Activated T-cell treated with anti-CD3 and anti-CD28 coated beads, Interleukin-2, amount 50 U/mL, for 1 hour (primary cell): ENCODE measurements at places on chromosomes 2 and 18.
A peak's percentile ranks its signal among the peaks of the same experiment; 100 is the strongest.

DNA sequence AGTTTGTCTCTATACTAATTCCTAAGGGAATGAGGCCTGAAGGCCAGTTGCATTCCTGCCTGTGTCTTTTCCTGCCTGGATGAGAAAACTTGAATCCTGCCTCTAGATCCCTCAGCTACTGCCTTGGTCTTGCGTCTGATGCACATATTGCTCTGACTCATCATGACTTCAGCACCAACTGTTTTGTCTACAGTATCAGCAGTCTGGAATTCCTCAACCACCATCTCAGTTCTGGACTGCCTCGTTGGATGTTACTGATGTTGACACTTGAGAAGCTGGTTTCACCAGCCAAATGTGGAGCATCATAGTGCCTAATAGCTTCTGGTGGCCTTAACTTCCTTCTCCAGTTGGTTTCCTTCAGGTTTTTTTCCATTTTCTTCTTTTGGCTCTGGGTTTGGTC, 211.0 kb downstream of the CTNNA2 start:
- DNase-seq: no peak

- DNase-seq: no peak
Measured at GRCh38 chr2:96530144-96530430, 6.5 kb upstream of the ARID5A start.

DNA sequence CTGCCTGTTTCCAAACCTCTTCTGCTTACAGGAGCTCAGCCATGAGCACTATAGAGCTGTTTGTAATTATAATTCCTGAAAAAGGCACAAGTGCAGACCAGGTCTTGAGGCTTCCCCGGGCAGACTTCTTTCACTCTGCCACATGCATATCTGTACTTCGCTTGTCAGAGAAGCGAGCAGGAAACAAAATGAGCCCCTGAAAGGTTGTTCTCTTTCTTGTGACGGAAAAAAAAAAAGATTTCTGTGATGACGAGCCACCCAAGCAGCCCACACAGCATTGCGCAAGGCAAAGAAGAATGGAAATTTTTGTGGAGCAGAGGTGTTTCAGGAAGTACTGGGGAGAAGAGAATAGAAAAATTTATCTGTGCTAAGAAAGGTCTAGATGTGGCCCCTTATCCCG, 54.0 kb upstream of the LINC00305 start:
- DNase-seq: no peak

- DNase-seq: no peak
Measured at GRCh38 chr2:134865067-134865787, 26.8 kb downstream of the ACMSD start.

- DNase-seq: no peak
Measured at GRCh38 chr2:56449002-56449431, 265.2 kb downstream of the CCDC85A start.

DNA sequence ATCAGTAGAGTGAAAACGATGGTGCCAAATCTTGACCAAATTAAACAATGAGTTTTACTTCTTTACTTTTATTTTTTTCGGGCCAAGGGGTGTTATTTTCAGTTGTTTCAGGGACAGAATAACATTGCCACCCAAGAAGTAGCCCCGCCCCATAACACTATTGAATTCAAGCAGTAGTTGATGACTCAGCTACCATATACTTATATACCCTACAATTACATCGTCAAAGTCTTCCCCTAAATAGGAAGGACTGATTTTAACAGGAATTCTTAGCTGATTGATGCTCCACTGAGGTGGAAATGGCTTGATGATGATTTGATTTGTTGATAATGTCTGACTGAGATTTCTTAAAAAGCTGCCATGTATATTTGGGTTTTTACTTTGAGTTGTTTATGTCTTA, 24.7 kb downstream of the LYPD6B start:
- no peak for DNase-seq

GRCh38 chr2:79596403-79596802, 83.6 kb downstream of the CTNNA2 start:
- no peak for DNase-seq

- DNase-seq: no peak
Measured at GRCh38 chr2:152505495-152505906, 170.5 kb downstream of the FMNL2 start.

DNA sequence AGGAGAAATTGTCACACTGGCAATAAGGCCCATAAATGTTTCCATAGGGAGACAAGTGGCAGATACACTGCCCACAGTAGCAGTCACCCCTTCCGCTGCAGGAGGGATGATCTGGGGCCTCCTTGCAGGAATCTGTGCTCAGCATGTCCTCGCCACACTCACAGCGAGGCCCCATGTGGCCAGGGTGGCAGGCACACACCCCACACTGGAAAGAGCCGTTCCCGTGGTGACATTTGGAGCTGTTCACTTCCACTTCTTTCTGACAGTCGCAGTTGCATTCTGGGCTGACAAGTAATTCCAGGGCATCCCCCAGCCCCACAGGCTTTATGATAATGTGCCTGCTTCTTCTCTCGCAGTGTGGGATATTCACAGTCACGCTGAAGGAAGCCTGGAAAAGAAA, 62.6 kb downstream of the ITGB6 start:
- DNase-seq: no peak

- DNase-seq: no peak
Measured at GRCh38 chr18:29156531-29156930, 979.6 kb upstream of the CDH2 start.

DNA sequence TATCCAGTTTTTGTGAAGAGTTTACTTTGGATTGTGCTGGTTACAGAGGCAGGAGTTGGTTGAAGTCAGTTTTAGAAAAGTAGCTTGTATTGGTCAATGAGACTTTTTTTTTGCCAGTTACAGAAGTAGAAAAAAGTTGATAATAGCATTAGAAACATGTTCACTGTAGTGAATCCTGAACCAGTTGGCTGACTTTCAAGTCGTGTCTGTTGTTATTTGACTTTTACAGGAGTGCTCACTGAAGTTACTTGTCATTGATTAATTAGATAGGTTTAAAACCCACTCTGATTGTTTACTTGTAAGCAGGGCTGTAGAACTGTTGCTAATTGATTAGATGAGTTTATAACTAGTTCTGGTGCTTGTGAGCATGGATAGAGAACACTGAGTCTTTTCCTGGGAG, 312.0 kb upstream of the VWC2L start:
- DNase-seq: no peak

- no peak for DNase-seq
Measured at GRCh38 chr2:40090044-40090443, 311.0 kb upstream of the THUMPD2 start.

DNA sequence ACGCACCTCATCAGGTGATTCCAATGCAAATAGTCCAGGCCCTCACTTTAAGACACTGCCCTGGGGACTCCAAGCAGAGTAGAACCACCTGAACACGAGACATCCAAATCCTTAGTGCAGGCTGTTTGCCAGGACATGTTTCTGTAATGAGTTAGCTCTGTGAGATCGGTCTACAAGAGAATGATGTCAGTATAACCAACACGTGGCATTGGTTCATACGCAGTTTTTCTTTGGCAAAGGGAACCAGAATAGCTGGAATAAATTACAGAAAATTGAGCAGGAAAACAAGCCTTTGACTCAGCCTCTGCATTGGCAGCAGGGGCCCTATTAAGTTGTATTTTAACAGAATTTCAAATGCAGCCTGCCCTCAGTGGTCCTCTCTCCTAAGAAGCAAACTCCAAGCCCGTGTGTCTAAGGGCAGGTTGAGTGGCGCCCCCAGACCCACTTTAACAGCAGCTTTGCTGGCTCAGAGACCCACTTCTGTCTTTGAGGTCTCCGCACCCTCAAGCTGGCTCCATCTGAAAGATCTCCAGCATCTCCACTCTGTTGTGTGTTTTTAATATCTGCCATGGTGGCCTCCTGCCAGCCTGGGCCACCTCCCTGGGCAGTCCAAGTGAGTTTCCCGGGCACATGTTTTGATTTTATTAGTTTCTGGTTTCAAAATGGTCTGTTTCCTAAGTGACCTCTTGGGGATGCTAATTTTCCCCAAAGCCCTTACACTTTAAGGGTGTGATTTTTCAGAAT, 61.3 kb downstream of the ALPK2 start:
- DNase-seq: no peak

- DNase-seq: no peak
Measured at GRCh38 chr2:36731941-36732672, 35.6 kb downstream of the VIT start.

DNA sequence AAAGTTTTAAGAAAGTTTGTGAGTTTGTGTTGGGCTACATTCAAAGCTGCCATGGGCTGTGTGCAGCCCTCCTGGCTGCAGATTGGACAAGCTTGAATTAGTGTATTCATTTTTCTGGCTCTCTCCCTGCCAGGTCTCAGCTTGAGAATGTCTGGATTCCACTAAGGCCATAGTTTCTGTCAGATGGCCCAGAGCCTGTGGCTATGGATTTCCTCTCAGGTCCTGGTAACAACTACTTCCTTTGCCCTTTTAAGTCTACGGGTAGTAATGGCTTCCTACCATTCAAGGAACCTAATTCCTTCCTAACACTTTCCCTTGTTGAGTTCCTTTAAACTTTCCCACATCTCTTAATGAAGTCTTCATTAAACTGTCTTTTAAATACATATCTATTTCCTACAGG, 24.3 kb upstream of the PSMD14 start:
- DNase-seq: no peak

DNA sequence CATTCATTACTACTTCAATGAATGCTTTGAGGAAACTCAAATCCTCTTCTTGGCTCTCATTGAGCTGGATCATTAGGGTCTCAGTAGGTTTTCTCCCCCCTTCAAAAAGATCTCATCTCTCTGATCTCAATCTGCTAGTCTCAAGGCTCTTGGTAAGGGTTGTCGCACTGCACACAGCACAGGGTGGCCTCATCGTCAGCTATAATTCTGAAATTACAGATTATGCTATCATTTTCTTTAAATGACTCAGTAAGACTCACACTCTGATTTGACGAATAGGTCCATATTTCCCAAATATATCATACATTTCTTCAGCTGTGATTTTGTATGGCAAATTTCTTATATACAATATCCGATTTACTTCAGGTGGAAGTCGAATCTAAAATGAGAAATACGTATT, 2.3 kb downstream of the SF3B6 start:
- DNase-seq: no peak

- no peak for DNase-seq
Measured at GRCh38 chr2:66441581-66442320, 6.8 kb downstream of the MEIS1 start.

DNA sequence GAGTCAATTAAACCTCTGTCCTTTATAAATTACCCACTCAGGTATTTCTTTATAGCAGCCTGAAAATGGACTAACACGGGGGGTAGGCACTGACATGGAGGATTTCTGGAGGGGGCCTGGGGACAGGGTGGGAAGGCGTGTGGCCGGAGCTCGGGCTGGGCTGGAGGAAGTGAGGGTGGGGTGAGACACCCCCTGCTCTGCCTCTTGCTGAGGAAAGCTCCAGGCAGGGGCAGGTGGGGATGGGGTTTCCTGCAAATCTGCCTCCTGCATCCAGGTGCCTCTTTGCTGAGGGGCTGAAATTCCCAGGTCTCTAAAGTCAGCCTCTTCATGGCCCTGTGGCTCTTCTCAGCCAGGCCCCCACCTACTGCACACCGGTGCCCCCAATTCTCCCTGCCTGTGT, 25.7 kb upstream of the OTOS start:
- DNase-seq: no peak

- no peak for DNase-seq
Measured at GRCh38 chr2:31580321-31581117, at the start of gene SRD5A2. Gene SRD5A2 (minus strand): TSS chr2:31580938. CDS start chr2:31580900, 38 bp downstream.

GRCh38 chr2:134773759-134774742, 55.3 kb upstream of the TMEM163 start:
- no peak for DNase-seq

- DNase-seq: no peak
Measured at GRCh38 chr2:4914551-4914950, 777.6 kb upstream of the SOX11 start.

GRCh38 chr2:240812721-240813120, 7.3 kb downstream of the KIF1A start:
- DNase-seq: no peak

DNA sequence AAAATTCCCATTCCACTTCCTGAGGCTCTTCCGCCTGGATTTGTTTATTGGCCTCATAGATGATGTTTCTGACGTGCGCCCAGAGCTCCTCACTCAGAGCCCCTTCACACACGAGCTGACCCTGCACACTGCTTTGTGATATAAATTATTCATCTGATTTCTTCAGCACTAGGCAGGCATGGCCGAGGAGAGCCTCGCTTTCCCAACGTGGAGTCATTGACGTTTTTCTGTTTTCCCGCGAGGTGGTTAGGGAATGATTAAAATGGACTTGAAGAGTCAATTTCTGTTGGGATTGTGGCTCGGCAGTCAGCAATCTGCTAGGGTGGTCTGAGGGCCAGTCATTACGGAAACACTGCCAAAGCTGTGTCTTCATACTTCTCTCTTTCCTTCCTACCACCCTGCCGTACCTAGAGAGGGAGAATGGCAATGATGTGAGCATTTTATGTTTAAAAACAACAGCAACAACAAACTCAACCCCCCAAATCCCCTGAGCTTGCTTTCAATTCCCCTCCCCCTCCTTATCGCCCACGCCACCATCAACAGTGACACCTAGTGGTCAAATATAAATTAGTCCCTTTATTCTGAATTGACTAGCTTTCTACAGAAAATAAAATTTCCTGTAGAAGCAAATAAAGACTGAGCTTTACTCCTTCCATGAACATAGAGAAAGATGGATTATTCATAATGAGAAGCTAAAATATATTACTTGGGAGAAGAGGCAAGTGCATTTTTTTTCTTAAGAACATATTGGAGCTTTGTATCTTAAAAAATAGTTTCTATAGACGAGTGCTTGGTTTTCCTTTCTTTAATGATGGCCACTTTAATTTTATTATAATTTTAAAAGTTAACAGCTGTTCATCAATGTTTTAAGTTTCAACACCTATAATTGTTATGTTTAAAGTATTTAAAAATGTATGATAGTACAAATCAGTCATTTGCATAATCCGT, 285.1 kb downstream of the MTX2 start:
- peak; percentile 24 for DNase-seq

- no peak for DNase-seq
Measured at GRCh38 chr2:37111958-37112357, 27.6 kb downstream of the GPATCH11 start.

- DNase-seq: no peak
Measured at GRCh38 chr2:75986617-75987016, 275.9 kb upstream of the GCFC2 start.

DNA sequence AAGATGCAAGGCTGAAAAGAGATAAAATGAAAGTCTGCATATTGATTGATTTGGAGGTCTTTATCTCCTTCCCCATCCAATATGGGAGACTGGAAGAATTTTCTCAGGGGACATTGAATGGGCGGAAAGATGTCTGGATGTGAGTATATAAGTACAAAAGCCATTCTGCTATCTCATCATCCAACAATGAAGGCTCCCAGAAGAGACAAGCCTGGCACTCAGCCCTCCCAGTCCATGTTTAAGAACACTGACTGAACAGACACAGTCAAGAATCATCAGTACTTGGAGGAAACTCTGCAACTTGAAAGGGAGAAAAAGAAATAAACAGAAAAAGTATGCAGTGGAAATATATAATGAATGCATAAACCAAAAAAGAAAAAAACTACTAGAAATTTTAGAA, 80.9 kb downstream of the PTRHD1 start:
- no peak for DNase-seq

DNA sequence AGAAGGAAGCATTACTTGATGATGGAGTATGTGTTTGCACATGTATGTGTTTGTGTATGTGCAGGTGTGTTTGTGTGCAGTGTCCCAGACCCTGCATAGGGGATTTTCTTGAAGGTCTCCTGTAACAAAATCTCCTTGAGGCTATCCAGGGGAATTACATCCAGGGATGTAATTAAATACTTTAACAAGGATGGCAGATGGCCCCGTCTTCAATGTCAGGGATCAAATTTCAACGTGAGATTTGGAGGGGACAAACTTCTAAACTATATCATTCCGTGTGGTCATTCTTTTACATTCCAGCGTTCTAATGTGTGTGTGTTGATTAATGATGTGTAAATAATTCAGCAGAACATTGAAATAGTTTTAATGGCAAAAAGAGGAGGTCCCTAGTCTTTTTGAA, 3.3 kb downstream of the UGT1A9 start:
- no peak for DNase-seq
